ENCODE measurements at places on chromosomes 11 and 22.

DNA sequence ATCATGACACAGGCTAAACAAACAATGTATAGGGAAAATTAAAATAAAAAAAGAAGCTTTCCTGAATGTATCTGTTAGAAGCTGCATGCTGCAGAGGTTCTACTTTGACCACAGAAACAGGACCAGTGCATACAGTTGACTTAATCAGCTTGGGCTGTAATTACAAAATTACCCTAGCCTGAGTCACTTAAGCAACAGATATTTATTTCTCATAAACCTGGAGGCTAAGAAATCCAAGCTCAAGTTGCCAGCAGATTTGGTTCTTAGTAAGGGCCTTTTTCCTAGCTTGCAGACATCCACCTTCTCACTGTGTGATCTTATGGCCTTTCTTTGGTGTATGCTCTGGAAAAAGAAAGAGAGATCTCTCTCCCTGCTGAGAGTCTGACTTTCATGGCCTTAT is 946.5 kb upstream of the RAG2 start:
- DNase-seq, result no peak

DNA sequence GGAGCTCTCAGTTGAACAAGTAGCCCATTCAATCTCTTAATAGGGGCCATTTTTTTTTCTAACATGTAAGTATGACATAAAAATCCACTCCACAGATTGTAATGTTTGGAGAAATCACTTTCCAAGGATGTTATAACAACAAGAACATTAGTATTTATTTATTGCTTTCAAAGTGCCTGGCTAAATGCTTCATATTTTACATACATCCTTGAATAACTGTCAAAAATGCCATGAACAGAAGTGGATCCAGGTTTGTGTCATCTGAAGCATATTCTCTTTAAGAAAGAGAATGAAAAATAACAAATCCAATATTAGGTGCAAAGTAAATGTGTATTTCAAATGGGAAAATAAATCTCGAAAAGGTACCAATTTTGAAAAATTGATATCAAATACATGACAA is 344.0 kb upstream of the FAT3 start:
- no peak for DNase-seq

DNA sequence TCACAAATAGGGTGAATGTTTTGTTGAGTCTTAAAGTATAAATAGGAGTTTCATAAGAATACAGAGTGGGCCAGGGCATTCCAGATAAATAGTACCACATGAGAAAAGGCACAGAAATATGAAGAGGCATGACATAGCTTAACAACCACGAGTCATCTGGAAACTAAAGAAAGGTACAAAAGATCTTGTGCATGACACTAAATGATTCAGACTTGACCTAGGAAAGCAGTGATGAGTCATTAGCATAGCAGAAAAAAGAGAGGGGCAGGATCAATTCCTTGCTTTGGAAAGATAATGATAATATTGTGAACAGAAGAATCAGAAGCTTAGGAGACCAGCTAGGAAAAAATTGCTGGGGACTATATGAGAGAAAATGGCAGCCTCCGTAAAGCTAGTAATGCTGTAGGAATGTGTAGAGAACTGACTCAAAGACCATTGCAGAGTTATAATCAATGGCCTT is 47.6 kb upstream of the FIBIN start:
- no peak for DNase-seq

GRCh38 chr22:46084943-46085827 is 65.1 kb upstream of the PPARA start:
- DNase-seq, result no peak

- DNase-seq, result no peak
Observed at GRCh38 chr11:43747130-43747802, 66.7 kb downstream of the HSD17B12 start.

GRCh38 chr22:45865561-45866125 is 111.3 kb downstream of the WNT7B start:
- no peak for DNase-seq

DNA sequence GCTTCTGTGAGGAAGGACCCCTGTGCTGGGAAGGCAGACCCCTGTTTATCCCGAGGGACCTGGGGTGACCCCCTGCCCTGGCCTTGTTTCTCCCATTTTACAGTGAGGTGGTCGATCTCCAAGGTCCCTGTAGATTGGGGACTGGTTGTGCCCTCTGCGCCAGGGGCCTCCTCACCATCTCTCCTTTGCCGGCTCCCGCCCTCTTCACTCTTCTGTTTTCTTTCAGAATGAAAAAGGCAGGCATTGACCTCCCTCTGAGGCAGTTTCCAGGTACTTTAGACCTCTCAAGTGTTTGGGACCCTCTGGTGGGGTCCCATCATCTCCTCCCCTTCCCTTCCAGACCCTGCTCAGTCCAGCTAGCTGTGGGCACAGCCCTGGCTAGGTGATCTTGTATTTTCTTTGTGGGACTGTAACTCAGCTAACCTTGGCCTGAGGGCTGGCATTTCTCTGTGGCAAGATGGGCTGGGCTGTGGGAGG is 1.5 kb downstream of the SERPINH1 start:
- DNase-seq, result no peak

GRCh38 chr22:25701056-25701780 is 40.8 kb upstream of the MYO18B start:
- no peak for DNase-seq

DNA sequence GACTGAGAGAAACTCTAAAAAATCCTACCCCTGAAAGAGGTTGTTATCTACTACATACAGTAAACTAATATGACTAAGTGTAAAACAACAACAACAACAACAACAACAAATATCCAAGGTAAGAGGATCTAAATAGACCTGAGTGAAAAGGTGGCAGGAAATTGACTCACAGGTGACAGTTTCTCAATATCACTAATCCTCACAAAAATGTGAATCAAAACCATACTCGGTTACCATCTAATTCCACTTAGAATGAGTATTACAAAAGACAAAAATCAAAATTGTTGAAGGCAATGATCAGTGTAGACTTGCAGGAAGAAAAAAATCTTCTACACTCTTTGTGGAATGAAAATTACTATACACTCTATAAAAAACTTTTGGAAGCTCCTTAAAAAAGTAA is 17.5 kb downstream of the RGL4 start:
- DNase-seq, result no peak

DNA sequence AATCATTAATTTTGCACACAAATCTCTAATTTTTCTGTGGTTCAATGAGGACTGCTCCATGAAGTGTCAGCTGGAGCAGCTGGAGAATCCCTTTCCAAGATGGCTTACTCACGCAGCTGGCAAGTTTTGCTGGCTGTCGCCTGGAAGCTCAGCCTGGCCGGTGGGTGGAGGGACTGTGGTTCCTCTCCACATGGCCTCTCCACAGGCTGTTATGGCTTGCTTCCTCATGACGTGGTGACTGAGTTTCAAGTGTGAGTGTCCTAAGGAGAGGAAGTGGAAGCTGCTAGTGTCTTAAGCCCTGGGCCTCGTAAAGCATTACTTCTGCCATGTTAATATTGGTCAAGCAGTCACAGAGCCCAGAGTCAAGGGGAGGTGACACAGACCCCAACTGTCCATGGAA is 14.0 kb upstream of the NRIP3 start:
- DNase-seq, result no peak

- peak; percentile 17 for DNase-seq
Observed at GRCh38 chr11:122785031-122785541, 53.2 kb upstream of the CRTAM start.

GRCh38 chr11:71200172-71200716 is 52.1 kb downstream of the SHANK2 start:
- DNase-seq, result no peak

DNA sequence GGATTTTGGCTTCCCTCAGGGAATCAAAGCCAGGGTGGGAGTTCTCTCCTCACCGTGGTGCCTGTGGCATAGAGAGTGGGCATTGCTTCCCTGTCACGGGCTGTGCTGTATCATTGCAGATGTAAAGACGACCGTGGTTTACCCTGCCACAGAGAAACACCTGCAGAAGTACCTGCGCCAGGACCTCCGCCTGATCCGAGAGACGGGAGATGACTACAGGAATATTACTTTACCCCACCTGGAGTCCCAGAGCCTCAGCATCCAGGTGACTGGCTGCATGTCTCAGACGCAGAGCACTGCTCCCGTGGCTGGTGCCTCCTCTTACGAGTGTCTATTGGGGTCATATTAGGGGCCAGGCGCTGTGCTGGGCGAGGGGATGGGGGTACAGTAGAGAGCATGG is 24.2 kb upstream of the ST3GAL4 start:
- no peak for DNase-seq

- no peak for DNase-seq
Observed at GRCh38 chr11:19705936-19706335, 6.7 kb upstream of the NAV2 start.

- DNase-seq, result no peak
Observed at GRCh38 chr11:108571001-108571400, 22.6 kb downstream of the EXPH5 start.

- peak; percentile 91 for DNase-seq
Observed at GRCh38 chr11:119361056-119361787, 14.7 kb upstream of the MFRP start.

DNA sequence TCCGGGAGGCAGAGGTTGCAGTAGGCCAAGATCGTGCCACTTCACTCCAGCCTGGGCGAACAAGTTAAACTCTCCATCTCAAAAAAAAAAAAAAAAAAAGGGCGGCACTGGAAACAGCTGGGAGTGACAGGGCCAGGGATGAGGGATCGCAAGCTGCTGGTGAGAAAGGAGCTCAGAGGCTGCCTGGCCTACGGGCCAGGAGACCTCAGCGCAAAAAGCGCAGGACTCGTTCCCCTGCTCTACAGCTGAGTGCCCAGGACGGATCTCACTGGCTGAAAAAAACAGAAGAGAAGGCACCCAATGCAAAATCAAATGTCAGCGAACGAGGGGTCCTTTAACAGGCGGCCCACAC is 650 bp upstream of the NUP50 start:
- DNase-seq, result peak; percentile 63

GRCh38 chr22:24066865-24067264 is 55.8 kb downstream of the CABIN1 start:
- peak; percentile 22 for DNase-seq

DNA sequence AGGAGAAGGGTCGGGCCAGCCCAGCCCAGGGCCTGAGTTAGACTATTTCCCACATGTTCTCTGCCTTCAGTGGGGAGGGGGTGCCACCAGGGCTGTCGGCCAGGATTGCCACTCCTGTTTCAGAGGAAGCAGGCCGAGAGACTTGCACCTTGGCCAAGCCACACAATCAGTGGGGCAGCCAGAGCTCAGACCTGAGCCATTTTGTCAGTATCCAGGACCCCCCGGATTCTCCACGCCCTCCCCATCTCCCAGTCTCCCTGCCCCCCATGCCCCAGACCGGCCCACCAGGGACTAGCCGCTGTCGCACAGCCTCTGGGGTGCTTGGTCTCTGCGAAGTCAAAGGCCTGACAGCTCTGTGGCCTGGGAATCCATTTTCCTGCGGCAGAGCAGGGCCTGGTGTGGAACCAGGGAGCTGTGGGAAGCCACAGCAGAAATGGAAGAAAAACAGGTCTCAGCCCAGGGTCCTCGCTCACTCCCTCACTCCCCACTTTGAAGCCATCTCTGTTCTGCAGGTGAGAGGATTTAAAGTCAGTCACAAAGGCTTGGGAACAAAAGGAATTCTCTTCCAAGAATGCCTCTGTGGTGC is 25.5 kb upstream of the MGAT3 start:
- no peak for DNase-seq

- DNase-seq, result peak; percentile 97
Observed at GRCh38 chr11:88012456-88012855, 162.8 kb downstream of the RAB38 start.
